ENCODE measurements at places on chromosomes 3 and 15.
A peak's percentile ranks its signal among the peaks of the same experiment; 100 is the strongest.

GRCh38 chr3:171441381-171441780, 18.8 kb downstream of the TNIK start:
- DNase-seq = no peak

GRCh38 chr15:92118162-92118935, 264.8 kb downstream of the SLCO3A1 start:
- DNase-seq = no peak

GRCh38 chr15:78927077-78927790, 17.6 kb downstream of the CTSH start:
- DNase-seq = no peak

GRCh38 chr3:60669636-60670035, 581.6 kb downstream of the FHIT start:
- no peak for DNase-seq

GRCh38 chr3:38354588-38355330, 8.2 kb downstream of the XYLB start:
- DNase-seq = no peak

DNA sequence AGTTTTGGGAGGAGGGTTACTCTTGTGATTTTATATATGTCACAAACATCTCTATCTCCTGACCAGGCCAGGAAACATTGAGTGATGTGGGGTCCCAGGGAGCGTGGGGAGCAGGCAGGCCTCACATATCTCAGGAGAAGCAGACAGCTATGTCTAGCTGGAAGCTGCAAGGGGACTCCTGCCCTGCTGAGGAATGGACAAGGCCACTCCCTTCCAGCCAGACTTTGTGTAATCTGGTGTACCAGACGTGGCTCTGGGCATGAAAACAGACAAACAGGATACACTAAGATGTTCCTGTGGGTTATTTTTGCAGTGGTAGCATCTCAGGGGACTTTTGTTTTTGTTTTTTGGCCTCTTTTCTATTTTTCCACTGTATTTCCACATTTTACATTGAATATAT, 23.2 kb downstream of the CYP8B1 start:
- DNase-seq = peak; percentile 37

- DNase-seq = no peak
These were observed 8.0 kb upstream of the CERS3 start for GRCh38 chr15:100536733-100537132.

- DNase-seq = peak; percentile 63
These were observed 61.5 kb downstream of the IQSEC1 start for GRCh38 chr3:13011573-13012220.

DNA sequence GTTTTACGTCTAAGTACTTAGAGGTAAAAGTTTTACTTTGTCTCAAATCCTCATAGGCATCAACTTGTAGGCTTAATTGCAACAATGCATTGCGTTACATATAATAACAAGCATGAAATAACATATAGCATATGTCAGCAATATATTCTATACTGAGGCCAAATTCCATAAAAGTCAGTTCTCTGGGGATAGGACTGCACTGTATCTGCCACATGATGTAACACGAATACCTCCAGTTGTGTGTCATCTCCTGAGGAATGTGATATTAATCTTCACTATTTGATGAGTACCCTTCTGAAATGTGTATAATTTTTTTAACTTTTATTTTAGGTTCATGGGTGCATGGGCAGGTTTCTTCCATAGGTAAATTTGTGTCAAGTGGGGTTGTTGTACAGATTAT, 126.4 kb downstream of the IMPG2 start:
- no peak for DNase-seq

DNA sequence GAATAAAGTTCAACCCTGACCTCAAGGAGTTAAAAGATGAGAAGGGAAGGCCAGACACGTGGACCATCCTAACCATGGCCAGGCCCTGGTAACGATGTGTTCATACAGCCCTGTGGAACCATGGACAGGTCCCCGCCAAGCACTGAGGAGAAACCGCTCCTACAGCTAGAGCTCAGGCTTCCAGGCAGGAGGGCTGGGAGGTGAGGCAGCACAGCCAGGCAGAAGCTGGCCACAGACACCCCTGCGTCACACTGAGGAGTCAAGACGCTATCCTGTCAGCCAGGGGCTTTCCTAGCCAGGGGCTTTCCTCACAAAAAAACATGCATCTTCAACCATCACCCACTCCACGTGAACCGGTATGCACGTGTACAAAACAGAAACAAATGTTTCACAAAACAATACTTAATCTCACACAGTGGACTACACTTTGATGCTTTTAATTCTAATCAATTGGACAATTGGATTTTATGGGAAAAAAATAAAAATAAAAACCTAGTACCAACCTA, 73.2 kb downstream of the TBC1D2B start:
- no peak for DNase-seq

DNA sequence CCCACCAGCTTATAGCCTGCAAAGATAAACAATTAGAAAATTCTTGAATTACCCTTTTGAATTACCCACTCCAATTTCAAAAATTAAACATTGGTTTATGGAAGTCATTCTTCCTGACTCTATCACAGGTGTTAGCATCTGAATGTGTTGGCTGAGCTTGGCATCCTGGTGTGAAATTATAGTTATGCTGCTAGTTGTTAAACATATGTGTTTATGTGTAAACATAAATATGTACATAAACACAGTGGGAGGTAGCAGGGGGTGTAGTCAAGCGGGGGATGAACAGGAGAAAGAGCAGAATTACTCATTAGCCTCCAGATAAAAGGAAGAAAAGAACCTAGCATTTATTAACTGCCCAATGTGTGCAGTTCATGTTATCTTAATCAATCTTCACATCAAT, 530.2 kb downstream of the MCTP2 start:
- DNase-seq = no peak

DNA sequence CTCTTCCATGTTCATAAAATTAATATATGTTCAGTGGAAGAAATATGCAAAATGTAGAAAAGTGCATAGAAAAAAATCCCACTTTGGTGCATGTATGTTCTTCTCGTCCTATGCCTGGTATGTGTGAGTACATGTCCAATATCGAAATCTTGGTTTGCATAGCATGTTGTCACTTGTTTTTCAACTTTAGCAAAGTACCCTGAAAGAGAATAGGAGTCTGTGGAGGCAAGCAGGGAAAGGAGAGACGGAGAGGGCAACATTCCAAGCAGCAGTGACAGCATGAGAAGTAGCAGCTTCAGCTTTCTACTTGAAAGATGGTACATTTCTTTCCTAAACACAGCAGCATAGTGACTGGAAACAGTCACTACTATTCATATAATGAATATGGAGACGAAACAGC, 56.8 kb upstream of the CACNA2D3 start:
- no peak for DNase-seq

DNA sequence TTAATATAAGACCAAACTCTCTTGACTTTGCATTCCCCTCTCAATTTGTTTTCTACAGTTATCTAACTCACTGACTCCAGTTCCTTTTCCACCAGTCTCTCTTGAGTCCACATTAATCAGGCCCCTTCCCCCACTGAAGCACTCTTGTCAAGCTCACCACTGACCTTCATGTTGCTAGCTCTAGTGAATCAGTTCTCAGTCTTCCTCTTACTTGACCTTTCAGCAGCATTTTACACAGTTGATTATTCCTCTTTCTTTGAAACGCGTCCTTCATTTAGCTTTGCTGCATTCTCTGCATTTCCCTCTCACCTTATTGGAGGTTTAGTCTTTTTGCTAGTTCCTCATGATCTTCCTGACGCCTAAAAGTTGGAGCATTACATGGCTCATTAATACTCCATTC, 8.3 kb downstream of the PPP2R3A start:
- no peak for DNase-seq

GRCh38 chr15:74978077-74978476, 17.3 kb upstream of the SCAMP5 start:
- no peak for DNase-seq

DNA sequence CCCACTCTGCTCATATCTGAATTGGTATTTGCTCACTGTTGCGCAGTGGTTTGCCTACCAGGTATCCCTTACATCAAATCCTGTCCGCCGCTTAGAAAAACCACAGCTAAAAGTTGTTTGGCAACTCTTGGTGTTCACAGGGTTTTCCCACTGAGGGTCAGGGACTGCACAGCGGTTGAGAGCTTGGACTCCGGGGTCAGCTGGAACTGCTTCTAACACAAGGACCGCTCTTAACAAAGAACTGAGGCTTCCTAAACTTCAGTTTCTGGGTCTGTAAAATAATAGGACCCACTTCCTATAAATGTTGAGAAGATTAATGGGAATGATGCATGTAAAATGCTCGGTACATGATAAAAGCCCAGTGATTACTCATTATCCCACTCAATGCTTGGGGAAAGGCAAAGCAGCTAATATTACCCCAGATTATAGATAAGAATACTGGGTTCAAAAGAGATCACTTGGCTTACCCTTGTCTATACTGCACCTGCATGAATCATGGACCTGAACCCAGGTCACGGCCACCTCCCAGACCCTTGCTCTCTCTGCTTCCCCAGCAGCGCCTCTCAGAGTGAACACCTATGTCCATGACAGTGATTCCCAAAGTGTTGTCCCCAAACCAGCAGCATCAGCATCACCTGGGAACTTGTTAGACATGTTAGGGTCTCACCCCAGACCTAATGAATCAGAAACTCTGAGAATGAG, 36.1 kb downstream of the LIPC start:
- DNase-seq = peak; percentile 43

DNA sequence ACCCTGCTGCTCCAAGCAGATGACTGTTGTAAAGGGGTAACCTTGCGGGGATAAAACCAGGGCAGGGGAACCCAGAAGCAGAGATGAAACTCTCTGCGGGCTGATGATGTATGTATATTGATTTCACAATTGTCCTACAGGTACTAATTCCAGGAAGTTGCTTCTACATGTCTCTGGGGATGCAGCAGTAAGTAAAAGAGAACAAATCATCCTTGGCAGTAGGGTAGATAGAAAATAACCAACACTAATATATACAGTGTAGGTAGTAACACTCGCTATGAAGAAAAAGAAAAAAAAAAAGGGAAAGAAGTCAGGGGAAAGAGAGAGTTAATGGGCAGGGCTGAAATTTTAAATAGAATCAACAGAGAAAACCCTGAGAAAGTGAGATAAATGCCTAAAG, 50.2 kb downstream of the EPHA3 start:
- DNase-seq = no peak

GRCh38 chr3:102053375-102053989, 204.2 kb downstream of the NFKBIZ start:
- DNase-seq = no peak

- no peak for DNase-seq
These were observed 65.5 kb downstream of the MYO1E start for GRCh38 chr15:59307165-59307537.

GRCh38 chr15:83209333-83209732, 1.7 kb upstream of the HDGFL3 start:
- no peak for DNase-seq

- DNase-seq = no peak
These were observed 692.9 kb downstream of the ZPLD1 start for GRCh38 chr3:103127737-103128136.

- DNase-seq = no peak
These were observed 51.0 kb upstream of the SH3GL3 start for GRCh38 chr15:83396101-83396500.

- DNase-seq = no peak
These were observed 815.3 kb downstream of the TUSC7 start for GRCh38 chr3:117524890-117525289.

GRCh38 chr3:177519588-177519987, 322.3 kb upstream of the TBL1XR1 start:
- no peak for DNase-seq

- DNase-seq = peak; percentile 53
These were observed 195.5 kb downstream of the LPP start for GRCh38 chr3:188349351-188349901.

GRCh38 chr3:183529717-183530116, 25.8 kb downstream of the KLHL6 start:
- DNase-seq = no peak

DNA sequence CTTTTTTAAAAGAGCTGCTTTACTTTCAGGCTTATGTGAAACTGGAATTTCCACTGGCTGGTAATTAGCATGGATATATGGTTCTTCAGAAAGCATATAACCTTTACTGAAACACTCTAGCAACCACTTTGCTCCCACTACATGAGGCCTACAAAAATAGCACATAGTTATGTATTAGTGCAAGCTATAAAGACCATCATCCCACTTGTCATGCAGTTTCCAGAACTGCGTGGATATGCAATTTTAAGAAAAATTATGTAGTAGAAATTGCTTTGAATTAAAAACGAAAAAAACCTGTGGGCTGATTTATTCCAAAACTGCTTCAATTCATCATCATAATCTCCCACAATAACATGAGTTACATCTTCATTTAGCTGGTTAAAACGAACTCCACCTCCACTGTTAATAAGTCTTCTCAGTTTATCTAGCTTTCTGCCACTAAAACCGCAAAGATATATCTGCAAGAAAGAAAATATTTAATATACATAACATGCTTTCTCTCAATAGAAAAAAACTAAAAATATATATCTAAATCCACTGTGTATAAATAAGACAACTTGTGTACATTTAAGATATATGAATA, 12.2 kb downstream of the TOPBP1 start:
- no peak for DNase-seq

DNA sequence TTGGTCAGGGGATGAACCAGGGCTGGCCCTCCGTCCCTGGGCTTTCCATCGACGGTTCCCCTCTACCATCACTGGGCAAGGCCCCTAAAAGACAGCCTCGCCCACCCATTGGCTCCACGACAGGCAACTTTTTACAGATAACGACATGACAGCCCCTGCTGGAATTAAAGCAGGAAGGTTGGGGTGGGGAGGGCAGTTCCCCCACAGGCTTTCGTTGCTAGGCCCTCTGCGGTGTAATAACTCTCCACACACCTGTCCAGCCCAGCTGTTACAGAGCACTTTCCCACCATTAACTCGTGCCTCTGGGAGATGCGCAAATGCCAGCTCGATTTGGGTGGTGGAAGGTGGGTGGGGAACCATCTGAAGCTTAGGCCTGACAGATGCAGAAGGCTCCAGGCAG, 264.2 kb upstream of the TLE3 start:
- DNase-seq = no peak

- no peak for DNase-seq
These were observed 904.6 kb downstream of the PDCD6IP start for GRCh38 chr3:34703053-34703452.

DNA sequence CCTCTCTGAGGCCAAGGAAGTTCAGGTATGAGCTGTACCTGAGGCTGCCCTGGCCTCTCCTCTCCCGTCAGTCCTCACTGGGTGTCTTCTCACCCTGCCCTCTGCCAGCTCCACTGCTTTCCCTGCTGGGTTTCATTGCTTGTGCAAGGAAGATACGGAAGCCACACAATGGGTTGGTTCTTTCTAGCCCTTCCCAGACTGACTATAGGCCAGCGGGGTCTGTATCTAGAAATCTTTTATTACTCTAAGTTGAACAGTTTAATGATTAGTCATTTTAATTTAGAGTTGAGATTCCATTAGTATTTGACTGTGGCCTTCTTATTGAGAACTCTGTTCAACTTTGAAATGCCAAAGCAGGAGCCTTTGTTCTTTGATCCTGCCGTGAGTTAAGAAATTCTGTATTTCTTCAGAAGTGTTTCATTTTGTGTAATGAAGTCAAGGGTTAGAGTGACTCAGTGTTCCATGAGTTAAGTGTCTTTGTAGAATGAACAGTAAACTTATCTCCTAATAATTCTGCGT, 16.2 kb downstream of the C3orf62 start:
- peak; percentile 85 for DNase-seq

- DNase-seq = no peak
These were observed 163.9 kb upstream of the SMAD3 start for GRCh38 chr15:66901336-66902100.

- DNase-seq = no peak
These were observed 457.0 kb downstream of the PLOD2 start for GRCh38 chr3:145704020-145704419.

GRCh38 chr15:69749797-69750196, 297.2 kb downstream of the RPLP1 start:
- peak; percentile 29 for DNase-seq

GRCh38 chr3:94875149-94875548, 812.3 kb downstream of the NSUN3 start:
- no peak for DNase-seq
